Progenitor cell of endocrine pancreas (in vitro differentiated cells): ENCODE measurements at places on chromosomes 4 and X. TPM values are rescaled to one million over a fixed set of nuclear protein-coding genes. Genes with fewer than 3 reads are reported as not detected.

Gene WAS
- total RNA-seq: 0.62 and 1.2 TPM in 2 replicates

Gene IQSEC2
- 15.1 and 18.1 TPM in 2 replicates for total RNA-seq

Gene DCHS2
- total RNA-seq: 0.43 and 0.64 TPM in 2 replicates

Gene ZIC3
- 0.10 TPM in 1 of 2 replicates, not detected in the other for total RNA-seq

Gene GPR34
- total RNA-seq: not detected in 2 replicates

DNA sequence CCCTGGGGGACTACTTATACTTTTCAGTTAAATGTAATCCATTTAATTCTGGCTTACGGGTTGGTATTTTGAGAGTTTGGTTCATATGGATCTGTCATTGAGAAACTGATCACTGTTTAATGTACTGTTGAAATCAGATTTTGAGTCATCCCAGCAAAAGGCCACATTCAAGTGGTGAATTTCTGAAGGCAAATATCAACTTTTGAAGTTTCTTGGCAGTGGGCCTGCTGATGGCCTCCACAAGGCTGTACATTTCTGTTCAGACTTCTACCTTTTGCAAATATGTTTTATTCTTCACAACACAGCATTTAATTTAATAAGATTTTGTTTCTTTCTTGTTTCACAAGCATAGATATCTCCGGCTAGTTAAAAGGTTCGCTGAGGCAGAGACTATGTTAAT is 138.7 kb downstream of the PDGFC start:
- no peak for DNase-seq

DNA sequence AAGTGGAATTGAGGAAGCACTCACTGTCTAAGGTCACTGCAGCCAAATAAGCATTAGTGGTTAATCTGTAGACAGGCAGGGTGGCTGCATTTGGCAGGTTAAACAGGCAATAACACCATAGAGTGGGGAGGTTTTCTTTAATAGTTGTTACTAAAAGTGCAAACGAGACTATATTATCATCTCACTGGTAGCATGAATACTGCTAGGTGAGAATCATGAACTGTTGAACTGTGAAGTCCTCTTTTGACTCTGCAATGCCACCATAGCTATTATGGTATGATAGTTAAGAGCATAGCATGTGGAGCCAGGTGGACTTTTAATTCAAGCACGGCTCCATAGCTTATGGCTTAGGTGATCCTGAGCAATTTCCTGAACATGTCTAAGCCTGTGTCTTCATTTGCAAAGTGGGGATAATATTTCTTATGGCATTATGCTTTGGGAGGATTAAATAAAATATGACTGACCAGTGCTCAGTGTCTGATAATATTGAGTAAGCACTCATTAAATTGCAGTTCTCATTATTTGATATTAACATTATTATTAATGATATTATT is 235.6 kb upstream of the HHIP start:
- DNase-seq: no peak

- DNase-seq: no peak
Observed at GRCh38 chrX:128653524-128654060, 601.4 kb upstream of the ACTRT1 start.
